Hematopoietic multipotent progenitor cell treated with erythropoietin and hydrocortisone succinate and interleukin-3 and kit ligand, for 15 days (in vitro differentiated cells): ENCODE measurements at places on chromosomes 1 and 21.
A peak's percentile ranks its signal among the peaks of the same experiment; 100 is the strongest.

DNA sequence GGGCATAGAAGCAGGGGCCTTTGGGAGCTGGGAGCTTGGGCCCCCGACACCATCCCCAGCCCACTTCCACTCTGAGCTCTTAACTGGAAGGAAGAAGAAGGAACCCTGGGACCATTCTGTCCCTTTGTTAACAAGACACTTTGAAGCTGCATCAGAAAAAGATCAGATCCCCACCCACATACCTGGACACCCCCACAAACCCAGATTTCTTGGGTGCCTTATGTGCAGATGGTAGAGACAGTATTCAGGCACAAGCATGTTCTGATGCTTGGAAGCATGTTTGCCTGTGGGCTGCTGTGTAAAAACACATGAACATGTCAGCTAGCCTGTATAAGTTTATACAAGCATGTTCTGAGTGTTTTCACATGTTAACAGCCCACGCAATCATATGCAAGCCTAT, 3.7 kb downstream of the DLGAP3 start:
- no peak for DNase-seq

DNA sequence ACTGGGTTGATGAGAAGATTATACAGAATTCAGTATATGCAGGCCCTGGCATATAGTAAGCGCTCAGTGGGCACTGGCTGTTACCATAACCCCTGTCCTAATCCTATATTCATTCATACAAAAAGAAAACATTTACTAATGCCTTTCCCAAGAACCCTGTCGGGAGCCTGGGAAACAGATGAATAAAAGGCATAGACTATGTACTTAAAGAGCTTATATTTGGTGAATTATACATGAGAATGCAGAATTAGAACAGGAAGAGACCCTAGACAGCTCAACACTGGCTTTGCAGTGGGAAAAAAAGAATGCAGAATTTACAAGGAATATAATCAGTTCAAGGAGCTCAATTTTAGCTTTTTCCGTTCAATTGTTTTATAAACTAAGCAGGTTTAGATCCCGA, 10.9 kb downstream of the AK2 start:
- no peak for DNase-seq

- no peak for DNase-seq
These were observed 41.0 kb downstream of the ATP2B4 start for GRCh38 chr1:203667616-203668015.

GRCh38 chr21:37557261-37557950, 190.8 kb downstream of the DYRK1A start:
- DNase-seq, result no peak

- DNase-seq, result peak; percentile 65
These were observed 18.9 kb upstream of the ZNF683 start for GRCh38 chr1:26391450-26391849.

- DNase-seq, result no peak
These were observed 7.0 kb downstream of the TLR5 start for GRCh38 chr1:223136086-223136485.

- DNase-seq, result no peak
These were observed 254.7 kb downstream of the USH2A start for GRCh38 chr1:216168546-216168945.

GRCh38 chr1:207747627-207748492, 4.0 kb upstream of the CD46 start:
- DNase-seq, result no peak

DNA sequence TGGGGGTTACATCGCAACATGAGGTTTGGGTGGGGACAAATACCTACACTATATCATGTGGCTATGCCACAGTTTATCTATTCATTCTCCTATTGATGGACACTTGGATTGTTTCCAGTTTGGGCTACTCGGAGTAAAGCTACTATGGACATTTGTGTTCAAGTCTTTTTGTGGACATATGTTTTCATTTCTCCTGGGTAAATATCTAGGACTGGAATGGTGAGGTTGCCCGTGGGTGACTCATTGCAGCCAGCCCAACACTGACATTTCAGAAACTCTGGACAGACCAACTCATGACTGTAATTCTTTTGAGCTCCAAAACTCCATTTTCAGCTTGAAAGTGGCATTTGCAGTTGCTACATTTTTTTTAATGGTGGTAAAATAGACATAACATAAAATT, 82.7 kb downstream of the KAZN start:
- DNase-seq, result no peak

GRCh38 chr1:89624314-89624713, 8.6 kb upstream of the LRRC8C start:
- no peak for DNase-seq

DNA sequence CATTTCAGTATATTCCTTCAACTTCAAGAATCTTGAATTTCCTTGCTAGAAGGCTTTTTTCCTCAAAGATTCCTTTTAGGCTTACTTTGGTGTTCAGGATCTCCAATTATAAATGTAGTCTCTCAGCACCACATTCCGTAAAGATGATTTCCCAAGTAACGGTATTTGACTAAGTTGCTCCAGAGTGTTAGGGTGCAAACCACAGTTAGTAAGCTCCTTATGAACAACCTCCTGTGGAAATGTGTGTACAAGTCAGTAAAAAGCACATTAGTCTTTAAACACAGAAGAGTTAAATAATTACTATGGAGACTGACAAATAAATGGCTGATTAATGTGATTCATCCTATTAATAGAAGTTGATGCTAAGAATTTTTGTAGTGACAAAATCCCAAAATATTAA, 10.3 kb downstream of the DONSON start:
- no peak for DNase-seq

GRCh38 chr1:3049905-3050304, 19.1 kb upstream of the PRDM16 start:
- no peak for DNase-seq

GRCh38 chr1:109474697-109475096, 8.4 kb downstream of the SYPL2 start:
- DNase-seq, result no peak

- no peak for DNase-seq
These were observed 26.5 kb upstream of the SLC45A3 start for GRCh38 chr1:205706601-205707502.

DNA sequence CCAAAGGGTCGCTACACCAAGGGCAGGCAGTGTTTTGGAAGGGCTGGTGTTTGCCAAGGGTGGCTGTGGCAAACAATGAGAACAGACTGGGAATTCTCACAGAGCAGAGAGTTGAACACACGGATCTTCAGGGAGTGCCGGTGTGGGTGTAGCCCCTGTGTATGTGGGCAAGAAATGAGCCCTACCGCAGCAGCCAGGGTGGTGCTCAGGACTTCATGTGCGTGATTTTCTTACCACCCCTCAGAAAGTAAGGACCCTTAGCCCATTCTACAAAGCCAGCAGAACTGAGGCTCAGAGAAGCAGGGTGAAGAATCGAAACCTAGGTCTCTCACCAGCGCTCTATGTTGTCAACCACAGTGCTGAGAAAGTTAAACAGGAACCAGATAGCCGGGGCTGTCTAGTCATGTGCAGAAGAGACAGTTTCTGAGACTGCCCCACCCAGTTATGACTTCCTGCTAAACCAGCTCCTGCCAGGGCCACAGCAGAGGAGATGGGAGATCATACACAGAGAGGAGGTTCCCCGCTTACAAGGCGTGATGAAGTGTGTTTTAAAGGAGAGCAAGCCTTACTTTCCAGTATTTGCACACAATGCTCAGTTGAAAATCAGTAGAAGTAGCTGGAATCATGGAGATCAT, 21.9 kb upstream of the MORC3 start:
- peak; percentile 76 for DNase-seq

GRCh38 chr1:17447501-17447992, 8.1 kb upstream of the RCC2 start:
- DNase-seq, result no peak

DNA sequence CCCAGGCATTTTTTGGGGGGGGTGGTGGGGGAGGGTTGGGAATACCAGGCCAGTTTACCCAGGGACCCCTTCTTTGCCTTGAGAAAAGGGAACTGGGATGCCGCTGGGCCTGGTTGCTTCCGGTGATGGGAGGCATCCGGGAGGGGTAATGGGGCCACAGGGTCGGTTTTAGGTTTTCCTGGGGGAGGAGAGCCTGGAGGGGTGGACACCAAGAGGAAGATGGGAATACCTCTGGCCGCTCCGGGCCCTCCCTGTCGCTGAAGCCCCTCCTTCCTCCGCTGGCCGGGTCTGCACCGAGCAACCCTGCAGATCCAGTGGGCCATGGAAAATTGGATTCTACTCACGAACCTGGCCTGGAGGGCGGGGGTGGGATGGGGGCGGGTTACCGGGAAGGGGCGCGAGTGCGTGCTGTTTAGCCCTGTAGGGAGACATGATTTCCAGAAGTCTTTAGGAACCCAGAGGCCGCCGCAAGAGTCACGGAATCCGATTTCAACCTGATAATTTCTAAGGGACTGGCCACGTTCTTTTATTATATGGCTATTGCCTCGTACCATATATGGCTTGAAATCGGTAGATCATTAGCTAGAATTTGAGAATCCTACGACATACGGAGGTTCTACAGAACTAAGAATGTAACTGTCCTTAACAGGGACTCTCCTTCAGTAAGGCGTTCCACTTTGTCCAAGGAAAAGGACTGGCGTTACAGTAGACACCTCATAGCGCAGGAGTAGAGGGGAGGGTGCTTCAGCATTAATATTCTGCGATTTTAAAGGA, 749 bp downstream of the AKIRIN1 start:
- DNase-seq, result peak; percentile 22

DNA sequence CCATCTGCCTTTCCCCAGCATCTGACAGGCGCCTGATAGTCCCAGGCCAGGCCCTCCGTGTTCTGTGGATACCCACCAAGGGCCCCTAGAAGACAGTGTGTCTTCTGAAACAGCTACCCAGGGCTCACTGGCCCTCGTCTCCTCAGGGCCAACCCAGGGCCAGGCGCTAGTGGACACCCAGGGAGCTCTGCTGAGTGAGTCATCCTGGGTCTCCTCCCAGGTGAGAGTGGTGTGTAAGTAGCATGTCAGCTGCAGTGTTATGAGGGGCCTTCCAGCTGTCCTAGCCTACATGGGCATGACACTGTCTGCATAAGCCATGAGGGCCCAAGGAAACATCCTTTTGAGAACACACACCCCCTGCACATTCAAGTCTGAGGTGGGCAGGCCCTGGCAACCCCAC, 36.7 kb downstream of the CHD5 start:
- no peak for DNase-seq

DNA sequence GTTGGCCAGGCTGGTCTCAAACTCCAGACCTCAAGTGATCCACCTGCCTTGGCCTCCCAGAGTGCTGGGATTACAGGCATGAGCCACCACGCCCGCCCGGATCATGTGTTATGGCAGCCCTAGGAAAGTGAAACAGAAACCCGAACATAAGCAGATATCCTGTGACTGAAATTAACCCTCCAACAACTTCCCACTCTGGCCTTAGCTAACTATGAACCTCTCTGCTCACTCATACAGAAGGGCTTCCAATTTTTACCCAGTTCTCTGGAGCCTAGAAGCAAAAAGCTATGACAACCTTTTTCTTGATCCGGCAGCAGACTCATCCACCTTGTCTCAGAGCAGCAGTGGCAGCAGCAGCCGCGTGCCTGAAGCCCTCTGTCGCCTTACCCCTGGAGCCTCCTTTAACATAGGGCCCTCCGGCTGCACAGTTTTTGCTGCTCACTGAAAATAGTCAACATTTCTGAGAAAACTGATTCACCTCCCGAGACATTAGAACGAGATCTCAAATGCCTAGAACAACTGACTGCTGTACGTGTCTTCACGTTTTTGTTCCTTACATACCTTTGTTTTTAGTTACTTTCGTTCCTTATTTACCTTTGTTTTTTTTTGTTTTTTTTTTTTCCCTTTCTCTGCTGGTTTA, 9.3 kb downstream of the CBR1 start:
- no peak for DNase-seq

GRCh38 chr1:234132795-234133194, 228.3 kb downstream of the SLC35F3 start:
- no peak for DNase-seq

DNA sequence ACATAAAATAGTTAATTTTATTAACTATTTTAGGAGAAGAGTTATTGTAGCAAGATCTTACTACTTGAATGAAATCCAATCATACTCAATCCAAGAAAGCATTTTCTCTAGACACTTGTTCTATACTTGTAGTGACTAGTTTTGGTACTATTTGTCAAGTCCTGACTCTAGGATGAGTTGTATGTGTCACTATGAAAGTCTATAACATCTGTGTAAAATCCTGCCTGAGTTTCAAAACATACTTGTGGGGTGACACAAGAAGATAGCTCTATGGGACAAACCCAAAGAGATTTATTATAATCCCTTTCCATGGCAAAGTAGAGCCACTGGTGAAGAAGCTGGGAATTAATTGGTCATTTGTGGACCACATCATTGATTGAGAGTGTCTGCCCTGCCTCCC, 1042.2 kb upstream of the ADGRL4 start:
- no peak for DNase-seq

- DNase-seq, result no peak
These were observed 22.8 kb downstream of the ENSA start for GRCh38 chr1:150606463-150607142.

- no peak for DNase-seq
These were observed 90.6 kb downstream of the TRIM11 start for GRCh38 chr1:228315945-228316588.

DNA sequence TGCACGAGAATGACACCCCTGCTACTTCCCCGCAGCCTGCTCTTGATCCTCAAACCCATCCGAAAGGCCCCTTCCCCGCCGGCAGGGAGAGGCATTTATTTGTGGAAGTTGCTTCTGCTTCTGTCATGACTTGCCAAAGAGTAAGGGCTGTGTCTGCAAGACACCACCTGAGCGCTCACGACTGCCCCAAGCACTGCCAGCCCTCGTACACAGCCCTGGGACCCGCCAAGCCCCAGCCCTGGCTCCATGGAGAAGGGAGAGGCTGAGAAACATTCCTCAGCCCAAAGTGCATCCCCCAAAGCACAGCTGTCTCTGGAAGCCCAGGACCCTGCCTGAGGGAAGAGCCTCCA, 6.3 kb upstream of the TPRG1L start:
- DNase-seq, result no peak

- DNase-seq, result no peak
These were observed 106.1 kb downstream of the PRDM2 start for GRCh38 chr1:13806108-13806507.

DNA sequence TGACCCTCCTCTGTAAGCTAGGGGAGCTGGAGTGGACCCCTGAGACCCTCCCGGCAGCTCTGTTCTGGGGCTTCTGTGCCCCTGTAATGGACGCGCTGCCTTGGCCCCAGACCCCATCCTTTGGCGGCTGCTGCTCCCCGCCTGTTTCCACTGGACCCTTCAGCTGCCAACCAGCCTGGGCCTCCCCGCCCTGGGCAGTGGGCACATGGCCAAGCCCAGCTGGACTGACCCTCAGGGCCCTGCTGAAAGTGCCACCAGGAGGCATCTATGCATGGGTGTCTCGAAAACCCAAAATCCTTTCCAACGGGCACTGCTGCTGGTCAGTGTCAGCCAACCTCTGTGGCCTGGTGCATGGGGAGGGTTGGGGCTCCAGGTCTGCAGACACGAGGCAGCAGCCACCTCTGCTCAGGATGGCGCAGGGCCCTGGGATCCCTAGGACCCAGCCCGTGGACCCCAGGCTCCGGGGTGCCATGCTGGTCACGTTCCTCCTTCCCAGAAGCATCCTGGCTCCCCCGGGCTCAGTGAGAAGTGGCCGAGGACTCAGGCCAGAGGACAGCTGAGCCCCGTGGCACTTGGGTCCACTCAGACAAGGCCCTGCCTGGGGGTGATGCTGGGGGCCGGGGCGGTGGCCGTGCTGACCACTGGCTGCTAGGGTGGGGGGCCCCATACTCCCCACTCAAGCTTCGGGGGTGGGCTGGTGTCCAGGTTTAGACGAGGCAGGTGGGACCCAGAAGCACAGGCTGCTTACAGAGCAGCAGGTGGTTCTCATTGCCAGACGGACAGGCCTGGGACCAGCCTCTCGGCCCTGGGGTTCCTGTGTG, 46.9 kb downstream of the SLX9 start:
- no peak for DNase-seq
